ENCODE measurements at places on chromosomes 3 and 15.

DNA sequence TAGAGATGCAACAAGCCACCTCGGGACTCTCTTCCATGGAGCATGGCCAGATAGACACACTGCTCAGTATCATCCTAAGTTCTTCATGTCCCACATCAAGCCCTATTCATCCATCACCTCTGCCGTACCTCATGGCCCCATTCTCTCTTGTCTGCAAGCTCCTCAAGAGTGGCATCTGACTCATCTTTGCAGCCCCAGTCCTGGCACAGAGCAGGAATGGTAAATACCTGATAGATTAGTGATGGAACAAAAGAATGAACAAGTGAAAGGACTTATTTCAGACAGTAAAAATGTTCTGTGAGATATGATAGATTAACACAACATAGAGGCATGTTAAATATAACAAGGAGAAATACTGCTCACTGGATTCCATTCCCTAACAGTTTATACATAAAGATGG, 176.4 kb downstream of the ISL2 start:
- DNase-seq = no peak

GRCh38 chr3:46671541-46672348, 21.7 kb downstream of the ALS2CL start:
- DNase-seq = no peak

GRCh38 chr3:107542665-107543064, 19.9 kb downstream of the BBX start:
- no peak for DNase-seq

DNA sequence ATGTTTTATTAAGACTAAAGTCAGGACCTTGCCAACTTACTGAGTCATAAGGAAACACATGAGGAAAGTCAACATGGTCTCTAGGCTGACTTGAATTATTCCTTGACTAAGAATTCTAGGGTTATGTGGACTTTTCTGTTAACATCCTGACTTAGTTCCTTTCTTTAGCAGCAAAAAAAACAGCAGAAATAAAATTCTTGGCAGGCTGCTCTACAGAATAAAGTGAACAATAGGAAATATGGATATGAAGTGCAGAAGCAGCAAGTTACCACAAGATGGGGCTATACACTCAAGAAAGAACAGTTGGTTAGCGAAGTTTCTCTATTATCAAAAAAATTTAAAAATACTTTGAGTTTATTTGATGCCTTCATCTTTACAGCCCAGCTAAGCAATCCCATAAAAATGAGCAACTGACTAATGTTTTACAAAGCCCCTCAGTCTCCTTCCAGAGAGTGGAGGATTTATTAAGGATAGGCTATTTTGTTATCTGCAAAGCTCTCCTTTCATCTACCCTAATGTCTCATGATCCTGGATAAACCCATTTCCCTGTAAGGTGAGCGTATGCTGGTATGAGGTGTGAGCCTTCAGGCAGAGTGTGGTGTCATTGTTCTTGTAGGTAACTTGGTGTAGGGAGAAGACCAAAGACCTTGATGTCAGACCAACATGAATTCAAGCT, 23.1 kb upstream of the MCCC1 start:
- DNase-seq = peak; percentile 88

DNA sequence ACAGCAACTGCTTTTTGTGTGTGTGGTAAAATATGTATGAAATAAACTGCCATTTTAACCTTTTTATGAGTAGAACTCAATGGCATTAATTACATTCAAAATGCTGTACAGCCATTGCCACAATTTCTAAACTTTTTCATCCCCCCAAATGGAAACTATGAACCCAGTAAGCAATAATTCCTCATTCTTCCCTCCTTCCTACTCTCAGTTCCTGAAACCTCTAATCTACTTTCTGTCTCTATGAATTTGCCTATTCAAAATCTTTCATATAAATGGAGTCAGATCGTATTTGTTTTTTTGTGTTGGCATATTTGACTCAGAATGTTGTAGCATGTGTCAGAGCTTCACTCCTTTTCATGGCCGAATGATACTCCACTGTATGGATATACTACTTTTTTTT, 5.3 kb upstream of the BLM start:
- no peak for DNase-seq

GRCh38 chr3:185519021-185519420, 20.2 kb upstream of the TMEM41A start:
- DNase-seq = no peak

- DNase-seq = peak; percentile 62
These were observed 5.6 kb upstream of the P2RY14 start for GRCh38 chr3:151283907-151284461.

DNA sequence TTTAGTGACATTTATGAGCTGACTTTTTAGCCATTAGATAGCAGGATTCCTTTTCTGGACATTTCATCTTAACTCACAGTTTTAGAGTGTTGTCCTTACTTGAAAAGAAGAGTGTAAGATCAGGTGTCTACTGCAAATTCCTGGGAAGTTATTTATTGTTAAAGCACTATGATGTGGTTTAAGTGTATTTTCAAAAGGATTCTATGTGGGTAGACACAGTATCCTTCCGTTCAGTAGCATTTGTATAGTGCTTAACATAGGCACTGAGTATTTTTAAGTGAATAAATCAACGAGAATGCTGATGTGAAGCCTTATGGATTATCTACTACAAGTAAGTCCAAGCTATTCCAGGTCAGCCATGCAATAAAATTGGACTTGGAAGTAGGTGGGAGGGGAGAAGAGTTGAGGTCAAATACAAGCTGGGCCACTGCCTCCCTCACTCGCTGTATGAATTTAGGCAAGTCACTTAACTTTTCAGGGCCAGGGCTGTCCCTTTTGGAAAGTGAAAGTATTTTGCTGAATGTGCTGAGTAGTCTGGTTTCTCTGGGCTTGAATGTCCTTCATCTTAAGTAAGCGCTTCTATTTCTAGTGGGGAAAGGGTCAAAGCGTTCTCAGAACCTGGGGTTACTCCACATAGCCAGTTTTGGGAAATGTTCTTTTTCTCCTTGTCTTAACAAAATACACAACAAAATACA, 48.6 kb downstream of the GAP43 start:
- DNase-seq = no peak

GRCh38 chr3:13010780-13011572, 62.3 kb downstream of the IQSEC1 start:
- DNase-seq = no peak

- no peak for DNase-seq
These were observed 45.8 kb upstream of the FBXL22 start for GRCh38 chr15:63551400-63551799.

DNA sequence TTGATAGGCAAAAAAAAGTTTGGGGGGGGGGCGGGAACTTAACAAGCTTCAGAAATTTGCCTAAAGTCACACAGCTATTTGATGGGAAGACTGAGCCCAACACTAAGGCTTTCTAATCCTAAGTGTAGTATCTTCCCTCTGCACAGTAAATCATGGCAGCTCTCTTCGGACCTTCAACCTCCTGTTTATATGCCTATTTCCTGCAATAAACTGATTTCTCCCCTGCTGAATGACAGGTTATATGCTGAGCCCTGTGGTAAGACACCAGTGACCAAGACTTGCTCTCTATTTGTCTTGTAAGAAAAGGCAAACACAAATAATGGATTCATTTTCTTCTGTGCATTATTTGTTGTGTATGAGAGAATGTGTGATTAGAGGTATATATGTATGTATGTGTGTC, 355.8 kb upstream of the ARRDC4 start:
- DNase-seq = no peak

DNA sequence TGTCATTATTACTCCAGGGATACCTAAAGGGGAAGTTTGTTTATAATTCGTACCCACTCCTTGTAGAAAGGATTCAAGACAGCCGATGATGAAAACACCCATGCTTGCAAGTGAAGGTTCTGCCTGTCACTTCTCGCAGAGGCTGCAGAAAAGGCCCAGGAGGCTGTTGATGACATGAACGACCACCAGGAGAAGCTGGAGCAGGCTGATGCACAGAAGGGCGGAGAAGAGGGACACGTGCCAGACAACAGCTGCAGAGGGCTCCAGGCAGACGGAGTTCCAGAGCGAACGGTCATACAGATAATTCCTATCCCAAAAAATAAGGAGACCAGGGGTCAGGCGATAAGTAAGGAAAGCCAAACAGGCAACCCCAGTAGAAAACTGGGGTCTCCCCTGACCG, 5.7 kb upstream of the DYNLT2B start:
- DNase-seq = no peak

- DNase-seq = no peak
These were observed 27.0 kb downstream of the ALDH1A2 start for GRCh38 chr15:58038426-58039078.

DNA sequence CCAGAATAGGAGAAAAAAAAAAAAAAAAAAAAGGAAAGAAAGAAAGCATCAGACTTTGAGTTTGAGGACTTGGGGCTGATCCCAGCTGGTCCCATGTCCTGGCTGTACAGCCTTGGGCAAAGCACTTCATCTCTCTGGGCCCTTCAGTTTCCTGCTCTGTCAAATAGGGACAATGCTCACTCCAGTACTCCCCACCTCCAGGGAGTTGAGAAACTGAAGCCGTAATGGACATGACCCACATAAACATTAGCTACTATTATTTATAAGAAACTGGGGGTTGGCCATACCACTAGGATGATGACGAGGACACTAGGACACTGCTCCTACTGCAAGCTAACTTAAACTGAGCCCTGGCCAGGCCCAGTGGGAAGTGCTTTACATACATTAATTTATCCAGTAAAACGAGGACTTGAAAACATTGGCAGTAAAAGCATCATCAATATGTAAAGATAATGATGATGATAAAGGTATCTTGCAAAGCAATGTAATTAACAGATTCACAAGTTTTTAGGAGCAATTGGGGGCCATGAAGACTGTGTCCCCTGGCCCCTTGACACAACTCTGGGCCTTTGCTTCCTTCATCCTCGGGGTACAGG, 22.9 kb upstream of the SMAD6 start:
- no peak for DNase-seq

DNA sequence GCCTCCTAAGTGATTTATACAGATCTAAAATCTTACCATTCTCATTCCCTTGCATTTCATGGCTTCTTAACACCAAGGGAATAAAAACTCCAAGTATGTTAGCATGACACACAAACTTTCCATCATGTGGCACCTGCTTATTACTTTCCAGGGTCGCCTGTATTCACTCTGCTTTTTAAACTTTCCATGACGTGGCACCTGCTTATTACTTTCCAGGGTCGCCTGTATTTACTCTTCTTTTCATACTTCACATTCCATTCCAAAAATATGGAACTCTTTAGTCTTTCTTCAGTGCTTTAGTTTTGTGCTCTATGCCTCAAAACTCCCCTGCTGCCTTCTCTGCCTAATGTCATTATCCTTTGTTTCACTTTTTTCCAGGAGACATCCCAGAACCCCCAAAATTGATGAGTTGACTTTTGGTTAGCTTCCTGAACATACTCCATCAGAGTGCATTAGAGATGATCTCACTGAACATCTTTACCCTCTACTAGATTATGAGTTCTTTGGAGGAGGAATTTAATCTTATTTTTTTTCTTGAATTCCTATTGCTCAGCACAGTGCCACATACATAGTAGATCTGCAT, 47.0 kb downstream of the CALML4 start:
- DNase-seq = no peak

GRCh38 chr3:145490088-145491048, 670.6 kb downstream of the PLOD2 start:
- DNase-seq = no peak

- no peak for DNase-seq
These were observed 325.5 kb downstream of the CHST2 start for GRCh38 chr3:143445118-143445517.

GRCh38 chr3:125622381-125622791, 27.1 kb upstream of the OSBPL11 start:
- no peak for DNase-seq

DNA sequence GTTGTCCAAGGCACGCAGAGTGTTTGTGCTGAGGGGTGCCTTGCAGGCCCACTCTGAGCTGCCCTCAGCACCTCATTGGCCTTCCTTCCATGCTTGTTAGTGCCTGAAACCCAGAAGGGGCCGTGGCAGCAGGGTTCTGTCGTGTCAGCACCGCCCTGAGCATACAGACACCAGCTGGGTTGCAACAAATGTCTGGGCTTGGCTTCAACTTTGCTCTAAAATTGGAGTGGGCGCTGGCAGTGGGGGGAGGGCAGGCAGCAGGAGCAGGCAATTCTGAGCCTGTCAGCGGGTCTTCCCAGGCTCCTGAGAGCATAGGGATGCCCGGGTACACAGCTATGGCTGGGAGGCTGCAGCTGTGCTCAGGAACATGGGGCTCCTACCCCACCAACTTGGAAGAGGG, 464.3 kb downstream of the EPHA3 start:
- DNase-seq = no peak

DNA sequence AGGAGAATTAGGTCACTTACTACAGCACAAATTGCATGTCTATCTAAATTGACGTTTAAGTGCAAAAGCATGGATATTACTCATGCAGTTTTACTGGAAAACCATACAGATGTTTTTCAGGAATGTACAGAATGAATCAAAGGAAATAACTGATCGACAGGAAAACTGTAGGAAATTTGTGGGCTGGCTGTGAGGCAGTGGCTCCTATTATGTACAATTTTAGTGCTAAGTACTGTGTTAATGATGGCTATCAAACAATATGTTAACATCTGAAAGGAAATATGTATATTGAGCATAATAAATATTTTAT, 6.9 kb downstream of the NUDT16 start:
- DNase-seq = no peak

DNA sequence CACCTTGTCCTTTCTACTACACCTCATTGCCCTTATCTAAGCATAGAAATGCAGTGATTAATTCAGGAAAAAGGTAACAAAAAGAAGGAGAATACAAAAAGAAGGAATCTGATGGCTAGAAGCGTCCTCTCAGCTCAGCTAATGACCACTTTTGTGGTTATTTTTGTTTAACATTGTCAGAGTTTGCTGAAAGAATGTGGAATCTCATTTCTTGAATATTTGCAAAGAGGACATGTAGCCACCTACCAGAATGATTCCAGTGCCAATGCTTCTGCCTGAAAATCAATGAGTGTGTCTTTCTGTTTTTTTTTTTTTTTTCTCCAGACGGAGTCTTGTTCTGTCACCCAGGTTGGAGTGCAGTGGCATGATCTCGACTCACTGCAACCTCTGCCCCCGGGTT, 24.5 kb downstream of the NANOGP8 start:
- DNase-seq = no peak

GRCh38 chr15:64017082-64017588, 29.1 kb downstream of the DAPK2 start:
- no peak for DNase-seq

GRCh38 chr3:21944251-21944650, 193.2 kb upstream of the ZNF385D start:
- no peak for DNase-seq

DNA sequence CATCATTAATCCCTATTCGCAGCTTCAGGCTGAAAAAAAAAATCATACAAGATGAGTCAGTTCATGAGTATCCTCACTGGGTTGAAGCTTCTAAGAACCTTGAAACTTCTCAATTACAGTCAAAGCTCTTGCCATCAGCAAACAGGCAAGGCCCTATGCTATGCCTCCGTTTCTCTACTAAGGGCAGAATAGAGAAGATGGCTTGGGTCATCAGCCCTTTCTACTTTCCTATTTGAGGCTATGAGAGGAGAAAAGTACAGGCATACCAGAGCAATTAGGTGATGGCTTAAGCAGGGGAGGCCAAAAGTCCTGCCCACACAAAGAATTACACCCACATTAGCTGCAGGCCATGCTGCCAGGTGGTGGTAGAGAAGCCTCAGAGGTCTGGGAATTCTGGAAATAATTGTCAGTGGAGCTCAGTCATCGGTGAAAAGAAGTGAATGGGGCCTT, 89.0 kb downstream of the MRPL46 start:
- peak; percentile 65 for DNase-seq

GRCh38 chr3:173800154-173800553, 402.6 kb downstream of the NLGN1 start:
- no peak for DNase-seq

Measured in COLO829 (cell line).